ENCODE measurements at places on chromosomes 12 and 14. TPM values are rescaled to one million over a fixed set of nuclear protein-coding genes. Genes with fewer than 3 reads are reported as not detected.
A peak's percentile ranks its signal among the peaks of the same experiment; 100 is the strongest.

DNA sequence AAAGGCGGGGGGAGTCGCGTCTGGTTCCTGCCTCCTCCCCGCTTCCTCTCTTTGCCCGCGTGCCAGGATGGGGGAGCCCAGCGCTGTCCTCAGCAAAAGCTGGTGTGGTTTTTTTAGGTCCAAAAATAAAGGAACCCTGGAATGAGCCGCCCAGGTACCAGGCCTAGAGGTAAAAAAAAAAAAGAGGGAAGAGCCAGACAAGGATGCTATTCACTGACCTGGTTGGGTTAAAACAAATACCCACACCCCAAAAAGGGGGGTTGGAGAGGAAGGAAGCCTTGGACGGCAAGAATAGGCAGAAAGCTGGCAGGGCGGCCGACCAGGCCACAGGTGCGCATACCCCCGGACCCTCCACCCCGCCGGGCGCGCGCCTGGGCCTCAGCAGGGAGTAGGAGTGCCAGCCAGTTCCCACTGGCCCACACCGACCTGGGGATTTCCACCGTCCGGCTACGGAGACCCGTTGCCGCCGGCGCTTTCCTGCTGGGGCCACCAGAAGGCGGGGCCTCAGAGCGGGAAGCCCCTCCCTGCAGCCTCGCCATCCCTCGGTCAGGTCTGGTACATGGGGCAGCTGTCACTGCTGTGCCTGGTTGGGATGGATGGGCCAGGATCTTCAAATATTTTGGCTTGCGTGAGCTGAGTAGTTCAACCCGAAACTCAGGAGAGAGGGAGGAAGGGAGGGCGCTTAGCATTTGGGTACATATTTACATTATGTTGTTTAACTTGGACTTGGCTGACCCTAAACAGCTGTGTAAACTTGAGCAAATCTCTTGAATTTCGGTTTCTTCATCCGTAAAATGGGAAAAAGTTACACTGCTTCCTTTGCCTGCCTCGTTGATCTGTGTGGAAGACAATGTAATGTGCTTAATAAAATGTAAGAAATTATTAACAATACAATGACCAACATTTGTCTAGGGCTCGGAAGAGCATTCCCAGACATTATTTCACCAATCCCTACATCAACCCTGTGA is 5.4 kb upstream of the IRF2BPL start:
- H3K36me3 ChIP-seq, result no peaks in the 10 kb centered on the region
- peak overlapping the region; percentile 95 for H3K27ac ChIP-seq
- peak overlapping the region; percentile 39 for H3K4me3 ChIP-seq
- H3K4me1 ChIP-seq, result peaks cover 35% of the 10 kb centered on the region
- DNase-seq, result peak; percentile 96

DNA sequence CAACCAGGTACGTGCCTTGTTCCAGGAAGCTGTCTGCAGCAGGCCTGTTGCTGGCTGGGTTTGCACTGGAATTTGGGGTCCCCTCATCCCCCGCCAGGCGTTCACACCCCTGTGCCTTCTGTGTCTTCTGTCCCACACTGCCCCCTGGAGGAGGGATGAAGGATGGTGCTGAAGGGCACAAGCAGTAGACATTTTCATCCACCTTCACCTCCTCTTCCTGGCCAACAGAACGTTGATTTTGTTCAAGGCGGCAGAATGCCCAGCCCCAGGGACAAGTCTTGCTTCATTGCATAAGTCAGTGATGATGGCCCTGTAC is 122.1 kb downstream of the CALM1 start:
- no peaks in the 10 kb centered on the region for H3K36me3 ChIP-seq
- H3K27ac ChIP-seq, result no peak overlapping the region
- H3K27me3 ChIP-seq, result peaks cover 14% of the 10 kb centered on the region
- peaks cover 3% of the 10 kb centered on the region for H3K4me1 ChIP-seq

DNA sequence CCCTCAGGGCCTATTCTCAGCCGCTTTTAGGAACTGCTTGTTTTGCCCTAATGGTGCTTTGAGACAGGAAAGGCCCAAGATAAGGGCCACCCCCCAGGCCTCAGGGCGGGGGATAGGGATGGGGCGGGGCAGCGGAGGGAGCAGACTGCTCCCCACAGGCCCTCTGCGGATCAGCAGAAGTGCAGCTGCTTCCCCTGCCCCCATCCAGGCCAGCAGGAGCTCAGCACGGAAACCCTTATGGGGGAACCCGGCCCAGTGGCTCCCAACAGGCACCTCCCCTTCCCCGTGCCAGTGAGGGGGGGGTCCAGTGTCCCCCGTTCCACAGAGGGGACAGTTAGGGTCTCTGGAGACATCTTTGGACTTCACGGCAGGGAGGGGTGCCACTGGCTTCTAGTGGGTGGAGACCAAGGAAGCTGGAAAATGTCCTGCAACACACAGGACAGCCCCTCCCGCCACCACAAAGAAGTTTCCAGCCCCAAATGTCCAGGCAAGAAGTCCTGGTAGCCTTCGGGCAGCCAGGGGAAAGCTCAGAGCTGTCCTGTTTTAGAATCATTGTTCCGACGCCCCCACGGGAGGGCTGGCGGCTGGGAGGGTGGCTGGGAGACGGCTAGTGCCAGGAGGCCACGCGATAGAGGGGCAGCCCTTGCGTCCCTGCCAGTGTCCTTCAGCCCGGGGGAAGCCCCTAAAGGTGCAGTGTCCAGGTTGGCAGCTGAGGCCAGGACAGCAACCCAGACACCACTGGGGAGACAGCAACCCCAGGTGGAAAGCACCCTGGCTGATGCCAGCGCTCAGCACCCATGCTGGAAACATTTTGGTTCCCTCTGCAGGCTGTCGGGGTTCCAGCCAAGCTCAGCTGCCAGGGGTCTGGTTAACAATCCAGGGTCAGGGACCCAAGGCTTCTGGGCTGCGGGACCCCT is 10.4 kb upstream of the GPR132 start:
- no peaks in the 10 kb centered on the region for H3K36me3 ChIP-seq
- H3K4me1 ChIP-seq, result peaks cover 4% of the 10 kb centered on the region
- no peak overlapping the region for H3K27ac ChIP-seq
- DNase-seq, result peak; percentile 52

- peak; percentile 60 for DNase-seq
- H3K27ac ChIP-seq, result no peak overlapping the region
- no peaks in the 10 kb centered on the region for H3K36me3 ChIP-seq
- no peak overlapping the region for H3K4me3 ChIP-seq
- peaks cover 2% of the 10 kb centered on the region for H3K4me1 ChIP-seq
Measured at GRCh38 chr14:37116933-37117849, 55.2 kb downstream of the SLC25A21 start.

DNA sequence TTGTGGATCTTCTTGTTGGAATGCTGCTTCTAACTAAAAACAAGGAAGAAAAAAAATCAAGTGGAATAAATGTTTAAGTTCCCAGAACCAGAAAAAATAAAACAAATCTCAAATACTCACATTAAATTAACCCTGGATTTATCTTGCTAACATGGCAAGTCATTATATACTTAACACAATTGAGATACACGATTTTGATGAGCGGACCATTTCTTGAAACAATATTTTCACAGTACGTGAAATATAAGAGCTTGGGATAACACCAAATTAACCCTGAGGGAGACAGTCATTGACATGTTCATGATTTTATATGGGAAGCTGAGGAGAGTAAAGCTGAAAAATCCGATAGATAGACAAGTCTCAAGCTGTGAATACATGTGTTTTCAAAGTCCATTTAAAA is 128.6 kb downstream of the PTCSC3 start:
- DNase-seq, result no peak
- no peaks in the 10 kb centered on the region for H3K36me3 ChIP-seq
- no peak overlapping the region for H3K27ac ChIP-seq

DNA sequence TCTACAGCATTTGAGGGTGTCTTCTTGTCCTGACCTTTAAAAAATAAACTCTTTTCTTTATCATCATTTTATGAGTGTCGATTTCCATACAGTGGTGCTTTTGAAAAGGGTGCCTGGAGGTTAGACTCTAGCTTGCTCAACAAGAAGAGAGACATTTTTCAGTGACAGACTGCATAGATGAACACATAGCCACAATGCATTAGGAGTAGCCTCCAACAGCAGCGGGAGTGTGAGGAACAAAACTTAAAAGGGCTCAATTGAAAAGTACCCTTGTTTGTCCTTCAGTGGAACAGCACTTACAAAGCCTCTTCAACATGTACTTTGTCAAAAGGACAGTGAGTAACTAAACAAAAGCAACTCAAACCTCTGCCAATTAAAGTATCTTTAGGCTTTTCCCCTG is 119.3 kb downstream of the SOX5 start:
- H3K4me3 ChIP-seq, result no peak overlapping the region
- no peak for DNase-seq
- H3K36me3 ChIP-seq, result no peaks in the 10 kb centered on the region
- H3K27ac ChIP-seq, result no peak overlapping the region
- H3K4me1 ChIP-seq, result no peaks in the 10 kb centered on the region
- no peaks in the 10 kb centered on the region for H3K27me3 ChIP-seq

DNA sequence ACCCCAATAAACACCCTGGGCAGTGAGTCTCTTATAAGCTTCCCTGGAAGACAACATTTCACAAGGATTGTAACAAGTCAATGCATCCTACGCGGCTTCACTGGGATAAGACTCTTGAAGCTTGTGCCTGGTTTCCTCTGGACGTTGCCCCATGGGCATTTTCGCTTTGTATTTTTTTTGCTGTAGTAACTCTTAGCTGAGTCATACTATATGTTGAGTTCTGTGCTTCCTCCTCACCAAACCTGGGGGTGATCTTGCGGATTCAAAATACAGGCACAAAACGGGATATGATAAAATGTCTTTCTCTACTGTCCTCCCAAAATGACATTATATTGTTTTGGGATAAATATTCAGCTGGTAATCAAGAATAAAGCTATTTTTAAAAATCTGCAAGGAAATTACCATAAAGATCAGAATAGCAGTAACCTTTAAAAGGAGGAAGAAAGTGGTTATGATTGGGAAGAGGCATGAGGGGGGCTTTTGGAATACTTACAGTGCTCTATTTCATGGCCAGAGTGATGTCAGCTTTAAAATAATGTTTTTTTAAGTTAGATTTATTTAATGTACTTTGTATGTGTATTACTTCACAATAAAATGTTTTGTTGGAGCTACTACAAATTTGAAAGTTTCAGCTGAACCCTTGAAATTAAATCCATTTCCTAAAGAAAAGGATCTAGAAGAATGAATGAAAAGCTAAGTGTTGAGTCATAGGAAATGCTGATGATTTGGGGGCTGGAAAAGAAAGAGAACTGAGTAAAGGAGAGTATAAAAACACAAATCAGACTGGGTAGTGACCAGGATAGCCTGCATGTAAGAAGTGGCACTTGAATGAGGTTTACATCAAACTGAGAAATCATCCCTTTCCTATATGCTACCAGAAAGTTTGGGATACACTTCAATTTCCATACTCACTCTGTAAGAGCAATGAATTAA is 14.7 kb downstream of the BTBD7 start:
- peaks cover 12% of the 10 kb centered on the region for H3K4me1 ChIP-seq
- DNase-seq, result peak; percentile 41
- no peaks in the 10 kb centered on the region for H3K36me3 ChIP-seq
- H3K27ac ChIP-seq, result no peak overlapping the region
- H3K27me3 ChIP-seq, result no peaks in the 10 kb centered on the region

GRCh38 chr14:34460841-34461240 is 1.2 kb downstream of the SPTSSA start:
- peak overlapping the region; percentile 82 for H3K4me3 ChIP-seq
- DNase-seq, result peak; percentile 77
- H3K27ac ChIP-seq, result no peak overlapping the region
- peaks cover 6% of the 10 kb centered on the region for H3K4me1 ChIP-seq
- peaks cover 1% of the 10 kb centered on the region for H3K36me3 ChIP-seq

CPNE6 gene
- not detected for polyA plus RNA-seq

GRCh38 chr12:74415633-74416032 is 122.0 kb upstream of the ATXN7L3B start:
- no peaks in the 10 kb centered on the region for H3K36me3 ChIP-seq
- no peaks in the 10 kb centered on the region for H3K27me3 ChIP-seq
- no peak overlapping the region for H3K27ac ChIP-seq
- DNase-seq, result peak; percentile 17
- no peaks in the 10 kb centered on the region for H3K4me1 ChIP-seq

Measured in IMR-90 (cell line).